Stimulated activated CD8-positive, alpha-beta memory T cell treated with anti-CD3 and anti-CD28 coated beads, Interleukin-2, amount 100 ng/mL, for 1 hour (primary cell): ENCODE measurements at places on chromosomes 5 and 9.

DNA sequence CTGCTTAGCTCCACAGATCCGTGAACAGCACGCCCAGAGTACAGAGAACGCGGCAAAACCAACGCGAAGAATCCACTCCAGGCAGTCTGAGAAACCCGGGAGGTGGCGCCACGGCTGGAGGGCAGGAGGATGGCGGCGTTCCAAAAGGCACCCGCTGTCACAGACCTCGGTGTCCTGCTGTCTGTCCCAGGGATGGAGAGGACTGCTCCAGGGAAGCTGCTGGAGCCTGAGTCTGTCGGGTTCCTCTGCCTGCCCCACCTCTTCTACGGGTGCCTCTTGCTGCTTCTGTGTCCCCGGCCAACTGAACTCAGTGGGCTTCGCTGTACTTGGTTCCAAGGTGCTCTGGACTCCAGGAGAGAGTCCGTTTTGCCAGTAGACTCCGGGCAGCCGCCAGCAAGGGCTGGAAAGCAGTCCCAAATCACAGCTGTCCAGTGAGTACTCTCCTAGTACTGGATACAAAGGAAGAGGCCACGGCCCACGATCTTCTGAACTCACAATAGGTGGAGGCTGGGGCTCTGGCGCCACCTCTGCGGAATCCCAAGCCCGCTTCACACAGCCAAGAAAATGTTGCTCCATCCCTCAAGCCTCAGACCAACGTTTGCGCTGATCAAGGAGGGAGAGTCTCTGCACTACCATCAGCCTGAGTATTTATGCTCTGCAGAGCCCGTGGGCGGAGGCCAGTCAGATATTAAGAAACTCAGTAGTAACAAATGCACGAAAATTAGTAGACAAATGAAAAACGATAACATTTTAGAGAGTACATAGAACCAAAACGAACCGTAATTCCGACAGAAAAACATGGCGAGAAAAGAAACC is 440 bp downstream of the ANXA2R start:
- DNase-seq, result peak; percentile 55

- no peak for DNase-seq
Measured at GRCh38 chr9:18658804-18659705, 185.1 kb downstream of the ADAMTSL1 start.

- no peak for DNase-seq
Measured at GRCh38 chr5:159206818-159207217, 2.5 kb downstream of the RNF145 start.

DNA sequence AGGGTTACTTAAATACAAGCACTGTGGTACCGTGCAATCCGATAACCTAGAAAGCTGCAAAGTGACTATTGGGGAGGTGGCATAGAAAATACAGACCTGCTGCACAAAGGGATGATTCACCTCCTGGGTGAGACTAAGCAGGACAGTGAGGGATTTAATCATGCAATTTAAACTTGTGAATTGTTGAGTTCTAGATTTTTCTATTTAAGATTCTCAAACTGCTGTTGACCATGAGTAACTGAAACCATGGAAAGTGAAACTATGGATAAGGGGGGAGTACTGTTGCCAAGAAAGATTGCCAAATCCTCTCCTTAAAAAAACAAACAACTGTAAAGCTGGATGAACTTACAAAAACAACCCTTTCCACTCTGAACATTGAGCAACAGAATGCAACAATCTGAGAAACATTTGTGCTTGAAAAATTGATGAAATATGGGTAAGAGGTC is 61.5 kb upstream of the NUDT12 start:
- DNase-seq, result no peak

DNA sequence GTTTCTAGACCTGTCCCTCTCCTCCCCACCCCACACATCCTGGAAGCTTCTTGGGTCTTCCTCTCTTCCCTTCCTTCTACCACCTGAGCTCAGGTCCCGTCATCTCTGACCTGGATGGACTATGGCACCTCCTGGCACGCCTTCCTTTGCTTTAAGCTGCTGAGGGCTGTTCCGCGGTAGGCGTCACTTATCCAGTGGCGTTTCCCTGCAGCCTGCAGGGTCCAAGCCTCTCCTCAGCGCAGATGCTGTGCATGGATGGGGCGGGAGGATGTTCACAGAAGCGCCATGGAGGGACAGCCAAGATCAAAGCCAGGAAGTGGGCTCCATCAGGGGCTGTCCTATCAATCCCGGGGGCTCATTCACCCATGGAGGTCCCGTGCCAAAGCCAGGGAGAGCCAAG is 23.8 kb upstream of the CNOT6 start:
- DNase-seq, result no peak

- no peak for DNase-seq
Measured at GRCh38 chr5:165775111-165775510, 2269.7 kb downstream of the MAT2B start.

DNA sequence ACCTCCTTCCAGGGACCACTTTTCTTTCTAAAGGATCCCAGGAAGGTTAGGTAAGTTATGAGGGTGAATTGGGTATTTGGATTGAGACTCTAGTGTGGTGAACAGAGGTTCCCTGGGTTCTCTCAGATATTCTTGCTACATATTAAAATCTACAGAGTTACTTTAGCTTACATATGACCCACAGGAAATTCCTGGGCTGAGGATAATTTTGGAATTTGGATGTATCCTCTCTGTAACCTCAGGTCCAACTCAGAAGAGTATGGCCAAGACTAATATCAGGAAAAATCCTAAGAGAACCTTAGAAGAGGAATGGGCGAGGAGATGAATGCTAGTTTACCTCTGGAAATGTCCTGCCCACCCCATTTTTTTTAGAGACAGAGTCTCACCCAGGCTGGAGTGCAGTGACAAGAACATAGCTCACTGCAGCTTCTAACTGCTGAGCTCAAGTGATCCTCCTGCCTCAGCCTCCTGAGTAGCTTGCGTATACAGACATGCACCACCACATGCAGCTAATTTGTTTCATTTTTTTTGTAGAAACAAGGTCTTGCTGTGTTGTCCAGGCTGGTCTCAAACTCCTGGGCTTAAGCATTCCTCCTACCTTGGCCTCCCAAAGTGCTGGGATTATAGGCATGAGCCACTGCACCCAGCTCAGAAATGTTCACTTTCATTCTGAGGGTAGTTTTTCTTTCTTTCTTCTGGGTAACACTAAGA is 196.4 kb downstream of the ARHGEF28 start:
- no peak for DNase-seq

GRCh38 chr5:169942181-169942580 is 38.1 kb downstream of the INSYN2B start:
- DNase-seq, result no peak
